Left ventricle myocardium superior (tissue), 1 donor: ENCODE measurements at places on chromosomes 11 and 22.
A peak's percentile ranks its signal among the peaks of the same experiment; 100 is the strongest.

DNA sequence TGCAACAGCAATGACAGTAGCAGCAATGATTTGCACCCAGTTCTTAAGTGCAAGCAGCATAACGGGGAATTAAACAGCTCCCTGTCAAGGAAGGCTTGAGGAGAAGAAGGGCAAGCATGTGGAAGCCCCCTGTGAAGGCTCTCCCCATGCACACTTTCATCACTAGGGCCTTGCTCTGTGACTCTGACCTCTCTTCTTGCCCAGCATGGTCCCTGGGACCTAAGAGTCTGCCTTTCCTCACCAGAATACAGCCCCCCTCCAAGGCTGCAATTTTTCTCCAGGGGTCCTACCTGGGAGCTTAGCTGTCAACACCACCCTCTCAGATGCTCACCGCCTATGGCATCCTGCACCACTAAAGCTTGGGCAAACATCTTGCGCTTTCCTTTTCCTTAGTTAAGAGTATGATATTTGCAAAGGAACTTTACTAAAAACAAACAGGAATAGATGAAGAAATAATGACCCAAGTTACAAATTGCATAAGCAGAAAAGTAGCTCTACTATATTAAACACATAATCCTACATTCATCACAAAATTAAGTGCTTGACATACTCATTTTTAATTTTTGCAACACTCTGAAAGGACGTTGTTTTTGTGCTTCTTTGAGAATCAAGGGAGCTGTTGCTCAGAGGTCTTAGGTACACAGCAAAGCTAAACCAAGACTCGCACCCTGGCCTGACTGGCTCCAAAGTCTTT, 187.6 kb downstream of the ADAMTS15 start:
- no peak for DNase-seq

- peak; percentile 25 for DNase-seq
Observed at GRCh38 chr11:69500285-69501120, 19.0 kb downstream of the LINC01488 start.

DNA sequence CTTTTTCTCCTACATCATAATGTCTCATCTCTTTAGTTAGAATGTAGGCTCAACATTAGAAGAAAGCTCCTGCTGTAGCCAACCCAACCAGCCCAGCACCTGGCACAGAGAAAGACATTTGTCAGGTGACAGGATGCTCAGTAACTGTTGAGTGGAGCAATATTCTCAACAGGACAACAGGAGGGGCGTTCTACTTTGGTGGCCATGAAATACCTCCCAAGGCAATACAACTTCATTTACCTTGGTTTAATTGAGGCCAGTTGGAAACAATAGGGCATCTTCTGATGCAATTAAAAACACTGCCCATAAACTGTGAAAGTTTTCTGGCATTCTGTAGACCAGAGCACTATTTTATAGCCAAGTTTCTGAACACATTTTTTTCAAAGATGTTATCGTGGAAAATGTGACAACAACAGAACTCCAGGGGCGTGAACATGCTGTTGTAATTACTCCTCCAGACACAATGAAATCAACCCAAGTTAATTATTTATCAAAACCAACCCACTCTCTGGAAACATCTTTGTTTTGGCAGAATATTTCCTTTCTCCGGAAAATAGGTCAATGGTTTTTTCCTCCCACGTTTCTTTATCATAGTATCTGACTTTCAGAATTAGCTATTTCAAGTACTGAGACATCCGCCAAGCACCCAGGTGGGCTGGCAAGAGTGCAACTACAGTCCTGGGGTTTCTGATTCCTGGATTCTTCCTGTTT, 538.1 kb downstream of the SOX6 start:
- DNase-seq: no peak

DNA sequence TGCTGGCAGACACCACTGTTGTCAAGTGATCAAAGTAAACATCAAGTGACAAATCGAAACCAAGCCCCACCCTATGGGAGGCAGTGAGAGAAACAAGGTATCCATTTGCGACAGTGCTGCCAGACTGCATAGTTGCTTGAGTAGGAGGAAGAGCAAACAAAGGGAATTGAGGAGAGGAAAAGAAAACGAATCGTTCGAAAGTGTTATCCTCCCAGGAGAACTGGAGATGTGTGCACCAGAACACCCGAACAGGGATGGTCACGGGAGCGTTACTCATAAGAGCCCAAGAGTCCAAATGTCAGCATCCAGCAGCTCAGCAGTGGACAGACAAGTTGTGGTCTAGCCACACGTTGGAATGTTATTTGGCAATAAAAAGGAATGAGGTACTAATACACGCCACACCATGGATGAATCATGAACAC, 58.4 kb upstream of the NUP50 start:
- DNase-seq: no peak

- peak; percentile 64 for DNase-seq
Observed at GRCh38 chr11:128336203-128336602, 251.2 kb downstream of the ETS1 start.

GRCh38 chr22:30309951-30310741, 16.6 kb downstream of the TBC1D10A start:
- no peak for DNase-seq

- peak; percentile 96 for DNase-seq
Observed at GRCh38 chr11:2888266-2888968, 2.8 kb upstream of the CDKN1C start.

GRCh38 chr11:122869622-122870021, 12.9 kb upstream of the JHY start:
- DNase-seq: no peak

DNA sequence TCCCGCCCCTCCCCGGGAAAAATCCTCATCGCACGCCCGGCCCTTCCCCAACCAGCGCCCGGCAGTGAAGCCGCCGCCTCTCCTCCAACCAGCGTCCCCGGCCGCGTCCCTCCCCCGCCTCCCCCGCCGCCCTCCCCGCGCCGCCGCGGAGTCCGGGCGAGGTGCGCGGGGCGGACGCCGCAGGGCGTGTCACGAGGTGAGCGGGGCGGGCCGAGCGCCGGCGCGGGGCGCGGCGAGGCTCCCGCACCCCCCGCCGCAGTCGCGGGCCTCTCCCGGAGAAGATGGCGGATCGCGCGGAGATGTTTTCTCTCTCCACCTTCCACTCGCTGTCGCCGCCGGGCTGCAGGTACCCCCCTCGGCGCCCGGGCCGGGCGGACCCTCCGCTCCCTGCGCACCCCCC, at the start of gene MAPK8IP2:
Gene MAPK8IP2 (plus strand): TSS at position 256 of the 400 bp plus-strand sequence. CDS start 26 bp downstream, at position 282.
- DNase-seq: peak; percentile 29

GRCh38 chr11:16793009-16793408, 54.6 kb downstream of the C11orf58 start:
- no peak for DNase-seq

DNA sequence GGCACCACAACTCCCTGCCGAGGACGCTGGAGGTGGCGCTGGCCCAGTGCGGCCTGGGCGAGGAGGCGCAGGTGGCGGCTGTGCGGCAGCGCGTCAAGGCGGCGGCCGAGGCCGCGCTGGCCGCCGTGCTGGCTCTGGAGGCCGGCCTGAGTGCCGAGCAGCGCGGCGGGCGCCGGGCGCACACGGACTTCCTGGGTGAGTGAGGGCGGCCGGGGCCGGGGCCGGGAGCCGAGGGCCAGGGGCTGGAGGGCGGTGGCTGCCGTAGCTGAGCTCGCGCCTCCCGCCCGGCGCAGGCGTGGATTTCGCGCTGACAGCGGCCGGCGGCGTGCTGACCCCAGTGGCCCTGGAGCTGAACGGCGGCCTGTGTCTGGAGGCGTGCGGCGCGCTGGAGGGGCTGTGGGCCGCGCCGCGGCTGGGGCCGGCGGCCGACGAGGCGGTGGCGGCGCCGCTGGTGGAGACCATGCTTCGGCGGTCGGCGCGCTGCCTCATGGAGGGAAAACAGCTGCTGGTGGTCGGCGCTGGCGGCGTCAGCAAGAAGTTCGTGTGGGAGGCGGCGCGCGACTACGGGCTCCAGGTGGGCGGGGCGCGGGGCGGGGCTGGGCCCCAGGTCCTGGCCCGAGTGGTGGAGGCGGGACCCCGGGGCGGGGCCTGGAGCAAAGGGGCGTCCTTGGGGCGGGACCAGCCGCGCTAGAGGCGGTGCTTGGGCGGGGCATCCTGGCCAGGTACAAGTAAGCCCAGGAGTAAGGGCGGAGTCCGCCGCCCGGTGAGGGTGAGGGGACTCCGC, 5.4 kb downstream of the CARNS1 start:
- peak; percentile 99 for DNase-seq

DNA sequence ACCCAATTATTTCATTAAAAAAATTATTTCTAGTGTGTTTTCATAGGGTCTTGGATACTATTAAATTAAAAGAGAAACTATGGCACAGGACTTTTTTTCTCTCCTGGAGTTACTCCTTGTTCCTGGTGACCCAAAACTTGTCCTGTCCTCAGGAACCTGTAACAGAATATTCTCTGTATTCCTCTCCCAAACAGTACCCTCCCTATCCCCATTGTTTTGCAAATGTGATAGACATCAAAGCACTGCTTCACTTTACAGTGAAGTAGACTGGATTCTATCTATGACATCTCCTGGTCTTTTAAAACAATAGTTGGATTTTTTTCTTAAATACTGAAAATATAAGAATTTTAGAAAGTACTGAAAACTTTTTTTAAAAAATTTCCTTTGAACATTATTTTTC, 37.2 kb downstream of the FAR1 start:
- no peak for DNase-seq

DNA sequence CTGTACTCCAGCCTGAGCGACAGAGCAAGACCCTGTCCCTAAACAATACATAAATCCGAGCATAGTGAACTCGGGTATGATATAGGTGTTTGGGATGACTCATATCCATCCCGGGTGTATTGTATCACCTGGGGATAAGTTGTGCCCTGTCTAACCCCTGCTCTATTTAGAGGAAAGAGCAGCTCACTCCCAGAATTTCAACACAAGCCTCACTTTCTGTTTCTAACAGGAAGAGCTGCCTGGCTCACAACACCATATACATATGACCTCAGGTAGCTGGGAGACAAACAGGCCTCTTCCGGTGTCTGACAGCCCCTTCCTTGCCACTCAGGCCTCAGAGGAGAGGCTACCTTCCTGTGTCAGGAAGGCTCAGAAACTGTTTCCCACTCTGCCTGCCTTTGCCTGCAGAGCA, 9.9 kb upstream of the MICALL1 start:
- DNase-seq: no peak

DNA sequence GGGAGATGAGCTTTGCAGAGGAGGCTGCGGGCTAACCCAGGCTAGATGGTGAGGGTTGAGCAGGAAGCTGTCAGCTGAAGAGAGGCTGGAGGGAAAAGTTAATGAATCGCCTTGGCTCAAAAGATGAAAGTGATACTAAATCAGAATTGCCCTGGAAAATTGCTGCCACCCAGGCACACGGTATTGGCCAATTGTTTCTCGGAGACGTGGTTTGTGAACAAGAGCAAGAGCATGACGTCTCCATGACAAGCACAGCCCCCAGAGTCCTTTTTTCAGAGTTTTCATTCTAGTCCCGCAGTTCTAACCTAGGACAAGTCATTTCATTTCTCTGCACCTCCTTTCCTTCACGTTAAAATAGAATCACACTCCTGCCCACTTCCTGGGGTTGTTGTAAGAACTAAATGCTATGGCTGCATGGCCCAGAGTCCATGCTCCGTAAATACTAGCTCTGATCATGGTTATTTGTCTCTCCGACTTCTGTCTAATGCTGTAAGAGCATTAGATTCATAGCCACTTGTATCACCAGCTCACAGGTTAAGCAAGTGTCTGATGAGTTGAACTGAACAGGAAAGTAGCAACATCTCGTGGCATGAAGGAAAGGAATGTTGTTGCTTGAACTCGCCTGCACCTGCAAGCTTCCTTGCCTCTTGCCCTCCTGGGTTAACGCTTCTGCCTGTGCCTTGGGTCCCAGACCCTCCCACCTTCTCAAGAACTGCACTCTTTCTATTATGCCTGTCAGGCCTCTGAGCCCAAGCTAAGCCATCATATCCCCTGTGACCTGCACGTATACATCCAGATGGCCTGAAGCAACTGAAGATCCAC, 33.8 kb upstream of the NUP50 start:
- no peak for DNase-seq

GRCh38 chr11:64022125-64022784, 13.5 kb upstream of the FLRT1 start:
- no peak for DNase-seq

DNA sequence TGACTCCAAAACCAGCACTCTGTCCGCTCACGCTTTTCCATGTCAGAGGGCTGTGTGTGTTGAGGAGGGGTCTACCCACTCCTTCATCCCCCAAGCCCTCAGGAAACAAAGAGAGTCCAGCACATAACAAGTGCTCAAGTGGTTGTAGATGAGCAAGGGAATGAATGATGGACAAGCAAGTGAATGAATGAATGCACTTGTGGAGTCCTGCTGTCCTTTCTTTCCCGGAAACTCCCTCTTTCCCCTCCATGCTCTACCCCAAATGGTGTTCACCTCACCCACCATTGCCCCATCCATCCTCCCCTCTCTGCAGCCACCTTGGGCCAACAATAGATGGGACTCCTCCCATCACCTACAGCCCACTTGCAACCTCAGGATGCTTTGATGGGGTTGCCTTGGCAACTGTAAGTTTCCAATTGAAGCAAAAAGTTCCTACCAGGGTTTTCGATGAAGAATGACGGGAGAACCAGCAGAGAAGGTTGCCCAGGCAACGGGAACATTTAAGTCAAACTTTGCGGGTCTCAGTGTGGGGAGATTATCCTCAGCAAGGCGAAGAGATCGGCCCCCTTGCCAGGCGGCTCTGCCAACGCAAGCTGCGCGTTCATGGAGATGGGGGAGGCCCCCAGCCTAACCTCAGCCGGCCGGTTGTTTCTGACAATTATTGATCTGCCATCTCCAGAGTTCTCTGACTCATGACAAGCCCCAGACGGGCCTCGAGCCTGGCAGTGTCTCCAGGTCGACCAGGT, 51.1 kb downstream of the MCM5 start:
- DNase-seq: no peak

DNA sequence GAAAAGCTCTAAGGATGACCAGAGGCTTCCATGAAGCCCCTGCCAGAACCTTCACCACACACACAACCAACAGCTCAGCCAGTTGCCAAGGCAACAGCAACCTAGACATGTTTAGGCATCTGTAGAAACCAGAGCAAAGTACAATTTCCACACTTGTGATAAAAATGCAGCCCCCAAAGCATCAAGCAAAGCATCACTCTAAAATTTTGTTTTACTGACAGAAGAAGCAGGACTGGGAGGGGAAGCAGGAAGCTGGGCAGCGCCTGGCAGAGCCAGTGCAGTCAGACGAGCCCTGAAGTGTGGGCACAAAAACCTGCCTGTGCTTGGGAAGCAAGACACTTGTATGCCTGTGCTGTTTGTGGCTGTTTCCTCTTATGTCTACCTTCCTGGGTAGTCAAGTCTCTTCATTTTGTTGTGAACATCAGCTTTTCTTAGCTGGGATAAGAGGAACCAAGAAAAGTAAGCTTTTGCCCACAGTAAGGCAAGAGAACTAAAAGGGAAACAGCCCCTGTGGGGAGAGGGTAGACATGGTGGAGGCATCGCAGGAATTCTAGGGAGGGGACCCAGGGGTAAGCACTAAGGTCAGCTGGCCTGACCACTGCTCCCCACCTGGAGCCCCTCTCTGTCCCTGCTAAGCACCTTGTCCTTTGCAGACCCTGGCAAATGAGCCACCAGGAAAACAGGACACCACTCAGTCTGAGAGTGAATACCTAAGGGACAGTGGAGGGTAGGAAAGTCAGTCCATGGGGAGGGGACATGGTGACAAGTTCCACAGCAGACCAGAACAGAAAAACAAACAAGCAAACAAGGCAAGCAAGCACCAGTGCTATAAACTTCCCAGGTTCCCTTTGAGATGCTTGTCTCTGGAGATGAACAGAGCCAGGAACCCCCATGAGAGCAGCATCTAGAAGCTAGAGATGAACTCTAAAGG, 13.4 kb downstream of the PACSIN2 start:
- DNase-seq: no peak

GRCh38 chr11:45889966-45890365, 4.5 kb downstream of the MAPK8IP1 start:
- DNase-seq: no peak
